ENCODE measurements at places on chromosomes 6 and 20. TPM values are rescaled to one million over a fixed set of nuclear protein-coding genes. Genes with fewer than 3 reads are reported as not detected.

The TCF21 gene
- 44.5 TPM for total RNA-seq

The GRIK2 gene
- total RNA-seq, result 1.7 TPM

- DNase-seq, result no peak
Measured at GRCh38 chr6:116512111-116512559, 696 bp downstream of the CALHM5 start.

DNA sequence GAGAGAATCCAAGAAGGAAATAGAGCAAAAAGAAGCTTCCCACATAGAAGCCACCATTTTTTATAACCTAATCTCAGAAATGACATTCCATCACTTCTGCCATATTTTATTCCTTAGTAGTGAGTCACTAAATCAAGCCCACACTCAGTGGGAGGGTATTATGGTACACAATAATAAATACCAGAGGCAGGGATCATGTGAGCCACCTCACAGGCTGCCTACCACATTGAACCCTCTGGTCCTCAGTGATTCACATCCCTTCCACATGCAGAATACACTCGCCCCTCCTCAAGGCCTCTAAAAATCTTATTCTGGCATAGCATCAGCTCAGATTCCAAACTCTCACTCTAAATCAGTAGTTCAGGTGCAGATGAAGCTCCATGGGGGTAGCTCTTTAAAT lies 49.4 kb downstream of the TMC2 start:
- peak; percentile 47 for DNase-seq

GRCh38 chr6:104711371-104711770 lies 148.3 kb downstream of the HACE1 start:
- no peak for DNase-seq

DNA sequence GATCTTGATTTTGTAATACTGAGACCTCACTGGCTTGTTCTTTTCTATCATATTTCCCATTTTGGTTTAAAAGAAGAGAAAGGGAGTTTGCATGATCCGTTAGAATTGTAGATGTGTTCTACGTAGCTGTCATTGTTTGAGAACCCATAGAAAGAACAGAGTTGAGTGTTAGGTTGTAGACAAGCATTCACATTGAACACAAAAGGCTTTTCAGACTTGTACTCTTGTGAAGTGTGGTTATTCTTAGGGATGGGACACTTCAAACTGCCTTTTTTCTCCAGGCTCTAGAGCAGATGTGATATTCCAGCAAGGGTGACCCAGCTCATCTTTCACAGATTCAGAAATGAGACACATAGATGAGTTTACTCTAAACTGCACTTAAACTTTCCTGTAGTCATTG lies 19.9 kb downstream of the FOXO3 start:
- no peak for DNase-seq
